ENCODE measurements at places on chromosomes 11 and 22.

DNA sequence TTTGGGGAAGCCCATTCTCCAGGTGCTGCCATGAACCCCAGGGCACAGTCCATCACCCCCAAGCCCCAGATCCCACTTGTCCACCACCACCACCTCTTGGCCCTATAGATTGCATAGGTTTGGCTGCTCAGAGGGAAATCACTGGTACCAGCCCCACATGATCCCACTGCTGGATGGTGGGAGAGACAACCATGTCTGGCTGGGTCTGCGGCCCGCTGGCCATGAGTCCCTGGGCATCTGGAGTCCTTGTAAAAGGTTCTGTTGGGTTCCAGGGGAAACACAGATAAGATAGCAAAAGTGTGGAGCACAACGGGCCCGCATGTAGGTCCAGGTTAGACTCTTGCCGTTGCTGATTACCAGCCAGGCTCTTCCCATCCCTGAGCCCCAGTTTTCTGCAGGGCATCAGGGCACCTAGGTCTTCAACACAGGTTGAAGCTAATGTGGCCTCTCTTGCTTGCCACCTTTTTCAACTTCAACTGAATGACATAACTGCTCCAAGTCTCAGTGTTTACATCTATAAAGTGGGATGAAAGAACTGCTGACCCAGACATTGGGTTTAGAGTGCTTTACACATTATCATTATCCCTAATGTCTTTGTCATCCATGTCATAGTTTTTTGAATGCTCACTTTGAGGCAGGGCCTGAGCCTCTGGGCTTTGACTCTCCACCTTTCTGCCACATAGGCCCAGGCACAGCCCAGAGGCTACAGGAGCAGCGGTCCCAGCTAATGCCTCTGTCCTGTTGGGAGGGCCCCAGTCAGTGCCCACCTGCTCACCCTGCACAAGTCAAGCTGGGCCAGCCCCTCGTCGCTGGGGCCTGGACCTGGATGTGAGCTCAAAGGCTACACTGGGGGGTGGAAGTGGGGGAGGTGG lies 1.0 kb upstream of the TANGO2 start:
- DNase-seq = no peak

DNA sequence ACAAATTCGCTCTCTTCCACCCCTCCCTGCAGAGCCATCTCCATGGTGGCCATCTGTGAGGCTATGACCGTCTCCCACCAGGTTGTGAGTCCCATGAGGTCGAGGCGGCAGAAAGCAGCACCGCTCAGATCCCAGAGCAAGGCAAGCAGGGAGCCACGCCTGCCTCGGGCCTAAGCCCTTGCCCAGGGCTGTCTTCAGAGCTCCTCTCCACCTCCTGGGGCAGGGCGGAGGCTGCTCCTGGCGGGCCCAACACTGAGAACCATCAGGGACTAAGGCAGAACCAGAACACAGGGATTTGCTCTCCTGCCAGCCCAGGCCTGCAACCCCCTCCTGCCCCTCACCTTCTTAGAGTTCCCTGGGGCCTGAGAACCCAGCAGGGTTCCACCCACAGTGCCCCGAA lies 80.9 kb upstream of the WNT11 start:
- DNase-seq = no peak

DNA sequence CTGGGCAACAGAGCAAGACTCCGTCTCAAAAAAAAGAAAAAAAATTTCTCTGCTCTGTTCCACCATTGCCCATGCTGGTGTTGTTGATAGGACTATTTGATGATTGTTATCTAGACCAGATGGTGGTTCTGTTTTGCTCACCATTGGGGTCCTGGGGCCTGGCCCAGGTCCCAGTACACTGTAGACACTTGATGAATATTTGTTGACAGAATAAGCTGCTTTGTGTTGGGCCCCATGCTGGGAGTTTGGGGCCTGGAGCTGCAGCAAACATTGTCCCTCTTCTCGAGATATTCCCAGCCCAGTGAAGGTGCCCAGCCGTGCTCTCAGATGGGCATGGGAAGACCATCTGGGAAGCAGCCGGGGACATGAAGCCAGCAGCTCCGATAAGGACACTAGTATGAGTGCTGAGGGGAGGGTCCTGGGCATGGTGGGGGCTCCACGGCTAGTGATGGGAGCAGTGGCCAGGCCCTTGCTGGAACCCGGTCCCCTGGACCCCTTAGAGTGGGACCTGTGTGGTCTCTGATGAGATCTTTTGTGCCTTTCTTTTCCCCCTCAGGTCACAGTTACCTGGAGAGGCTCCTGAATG lies 13.6 kb downstream of the INCENP start:
- DNase-seq = no peak

DNA sequence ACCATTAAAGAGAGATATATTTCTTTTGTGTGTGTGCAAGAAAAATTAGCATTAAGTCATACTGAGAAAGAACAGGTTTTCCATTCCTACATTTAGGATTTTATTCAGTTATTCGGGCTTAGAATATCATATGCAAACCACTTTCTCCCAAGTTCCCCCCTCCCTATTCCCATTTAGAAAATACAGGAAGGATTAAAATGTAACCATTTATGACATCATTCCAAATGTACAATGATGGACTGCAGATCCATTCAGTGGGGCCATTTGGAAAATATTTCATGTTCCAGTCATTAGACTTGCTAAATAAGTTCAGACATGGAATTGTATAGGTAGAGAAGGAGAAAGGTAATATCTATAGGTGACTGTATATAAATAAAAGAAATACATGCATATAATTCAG lies 228.6 kb upstream of the MPPED2 start:
- DNase-seq = no peak

DNA sequence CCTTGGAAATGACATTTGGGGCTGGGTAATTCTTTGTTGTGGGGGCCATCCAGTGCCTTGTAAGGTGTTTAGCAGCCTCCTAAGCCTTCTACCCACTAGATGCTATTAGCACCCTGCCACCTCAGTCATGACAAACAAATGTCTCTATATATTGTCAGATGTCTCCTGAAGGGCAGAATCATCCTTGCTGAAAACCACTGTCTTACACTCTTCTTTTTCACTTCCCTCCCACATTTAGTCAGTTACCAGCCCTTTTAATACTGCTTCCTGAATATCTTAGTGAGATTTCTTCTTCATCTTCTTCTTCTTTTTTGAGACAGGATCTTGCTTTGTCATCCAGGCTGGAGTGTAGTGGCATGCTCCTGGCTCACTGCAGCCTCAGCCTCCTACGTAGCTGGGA lies 33.1 kb downstream of the TNRC6B start:
- DNase-seq = no peak

GRCh38 chr11:65811764-65812475 lies 21.8 kb upstream of the SNX32 start:
- no peak for DNase-seq

GRCh38 chr11:130163346-130164220 lies 4.0 kb downstream of the ST14 start:
- peak; percentile 42 for DNase-seq

- no peak for DNase-seq
Measured at GRCh38 chr11:71364176-71364671, 84.0 kb downstream of the DHCR7 start.

- DNase-seq = no peak
Measured at GRCh38 chr22:44225812-44226211, 45.1 kb downstream of the PARVG start.

DNA sequence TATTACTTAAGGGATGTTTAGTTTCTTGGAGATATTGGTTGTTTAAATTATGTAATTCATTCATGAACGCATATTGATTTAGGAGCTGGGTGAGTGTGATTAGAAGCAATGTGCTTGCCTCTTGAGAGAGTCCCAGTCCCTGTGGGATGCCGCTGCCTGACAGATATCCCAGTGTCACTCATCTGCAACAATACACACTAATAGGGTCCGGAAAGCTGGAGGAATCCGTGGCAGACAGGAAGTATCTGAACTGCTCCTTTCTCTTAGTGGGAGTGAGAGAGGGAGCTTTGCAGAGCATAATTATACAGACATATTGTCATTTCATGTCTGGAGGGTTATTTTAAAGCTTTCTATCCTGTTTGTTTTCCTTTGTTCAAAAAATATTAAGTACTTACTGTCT lies 17.4 kb downstream of the AMOTL1 start:
- DNase-seq = no peak

DNA sequence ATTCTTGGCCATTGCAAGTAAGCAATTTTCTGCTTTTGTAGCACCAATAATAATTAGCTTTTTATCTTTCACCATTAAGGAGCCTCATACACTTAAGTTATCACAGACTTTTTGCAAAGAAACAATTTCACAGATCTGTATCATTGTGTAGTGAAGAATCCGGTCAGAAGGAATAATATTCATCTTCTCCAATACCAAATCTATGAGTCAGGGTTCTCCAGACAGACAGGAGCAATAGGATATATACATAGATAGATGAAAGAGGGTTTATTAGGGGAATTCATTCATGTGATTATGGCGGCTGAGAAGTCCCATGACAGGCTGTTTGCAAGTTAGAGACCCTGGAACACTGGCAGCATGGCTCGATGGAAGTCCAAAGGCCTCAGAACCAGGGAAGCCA lies 82.9 kb upstream of the UBASH3B start:
- no peak for DNase-seq

GRCh38 chr11:11463405-11463804 lies 110.4 kb upstream of the CSNK2A3 start:
- no peak for DNase-seq

GRCh38 chr11:130737041-130737830 lies 179.0 kb downstream of the SNX19 start:
- DNase-seq = no peak

- DNase-seq = peak; percentile 41
Measured at GRCh38 chr11:71086687-71087258, 165.6 kb downstream of the SHANK2 start.

DNA sequence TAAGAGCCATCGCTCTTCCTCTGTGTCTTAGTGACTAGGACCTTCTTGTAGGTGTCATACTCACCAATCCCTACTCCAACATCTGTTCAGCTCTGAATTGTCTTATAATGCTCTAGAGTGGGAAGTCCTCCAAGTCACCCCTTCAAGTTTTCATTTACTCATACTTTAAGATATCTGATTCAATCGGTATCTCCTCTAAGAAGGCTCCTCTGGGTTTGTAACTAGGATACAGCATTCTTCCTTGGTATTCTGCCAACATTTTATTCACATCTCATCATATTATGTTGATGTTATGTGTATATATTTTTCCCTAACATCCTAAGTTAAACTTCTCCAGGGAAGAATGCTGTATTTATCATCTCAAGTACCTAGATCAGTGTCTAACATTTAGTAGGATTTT lies 662.1 kb downstream of the NTM start:
- DNase-seq = no peak

DNA sequence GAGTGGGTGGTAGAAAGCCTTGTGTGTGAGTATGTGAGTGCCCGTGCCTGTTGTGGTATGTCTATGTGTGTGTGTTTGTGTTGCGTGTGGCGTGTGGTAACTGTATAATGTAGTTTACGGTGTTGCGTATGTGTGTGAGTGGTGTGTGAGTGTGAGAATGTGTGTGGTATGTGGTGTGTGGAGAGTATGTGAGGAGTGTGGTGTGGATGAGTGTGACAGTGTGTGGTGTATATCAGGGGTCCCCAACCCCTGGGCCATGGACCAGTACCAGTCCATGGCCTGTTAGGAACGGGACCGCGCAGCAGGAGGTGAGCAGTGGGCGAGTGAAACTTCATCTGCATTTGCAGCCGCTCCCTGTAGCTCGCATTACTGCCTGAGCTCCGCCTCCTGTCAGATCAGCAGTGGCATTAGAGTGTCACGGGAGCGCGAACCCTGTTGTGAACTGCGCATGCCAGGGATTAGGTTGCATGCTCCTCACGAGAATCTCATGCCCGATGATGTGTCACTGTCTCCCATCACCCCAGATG lies 5.7 kb downstream of the UPK3A start:
- no peak for DNase-seq

GRCh38 chr22:21845558-21846453 lies 21.6 kb downstream of the MAPK1 start:
- DNase-seq = no peak

DNA sequence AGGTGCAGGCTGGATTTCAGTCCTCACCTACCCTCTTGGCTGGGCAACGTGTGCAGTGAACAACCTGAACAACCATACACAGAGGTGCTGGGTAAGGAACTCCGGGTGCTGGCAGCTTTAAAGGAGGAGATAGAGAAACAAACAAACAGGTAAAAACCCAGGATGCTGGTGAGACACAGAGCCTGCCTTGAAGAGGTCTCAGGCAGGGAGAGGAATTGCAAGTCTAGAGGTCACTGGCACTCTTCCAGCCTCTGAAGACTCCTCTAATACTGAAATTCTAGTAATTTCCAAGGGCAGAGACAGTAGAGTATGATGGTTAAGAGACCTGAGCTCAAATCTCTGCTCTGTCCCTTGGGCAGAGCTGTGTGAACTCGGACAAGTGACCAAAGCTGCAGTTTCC lies 192.5 kb downstream of the CEP164 start:
- no peak for DNase-seq

DNA sequence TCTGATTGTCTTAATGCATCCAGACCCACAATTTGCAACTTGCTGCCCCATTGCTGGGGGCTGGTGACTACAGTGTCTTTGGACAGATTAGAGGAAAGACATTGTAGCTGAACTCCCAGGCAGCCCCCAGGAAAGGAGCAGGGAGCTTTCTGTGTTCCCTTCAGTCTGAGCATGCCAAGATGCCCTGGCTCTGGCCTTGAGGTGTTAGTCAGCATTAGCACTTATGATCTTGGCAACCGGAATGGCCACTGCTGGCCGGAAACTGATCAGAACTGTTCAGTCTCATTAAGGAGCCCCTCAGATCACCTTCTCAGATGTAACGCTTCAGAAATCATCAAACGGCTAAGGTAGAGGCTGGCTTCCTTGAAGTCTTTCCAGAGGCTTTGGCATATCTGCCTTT lies 195.2 kb downstream of the NAV2 start:
- DNase-seq = peak; percentile 68

GRCh38 chr22:35350539-35351503 lies 30.1 kb upstream of the HMOX1 start:
- DNase-seq = peak; percentile 96

- DNase-seq = no peak
Measured at GRCh38 chr11:69427337-69427736, 54.1 kb upstream of the LINC01488 start.

- DNase-seq = peak; percentile 35
Measured at GRCh38 chr11:501683-502287, 5.3 kb downstream of the RNH1 start.

GRCh38 chr22:27466778-27467438 lies 334.6 kb downstream of the MN1 start:
- no peak for DNase-seq

DNA sequence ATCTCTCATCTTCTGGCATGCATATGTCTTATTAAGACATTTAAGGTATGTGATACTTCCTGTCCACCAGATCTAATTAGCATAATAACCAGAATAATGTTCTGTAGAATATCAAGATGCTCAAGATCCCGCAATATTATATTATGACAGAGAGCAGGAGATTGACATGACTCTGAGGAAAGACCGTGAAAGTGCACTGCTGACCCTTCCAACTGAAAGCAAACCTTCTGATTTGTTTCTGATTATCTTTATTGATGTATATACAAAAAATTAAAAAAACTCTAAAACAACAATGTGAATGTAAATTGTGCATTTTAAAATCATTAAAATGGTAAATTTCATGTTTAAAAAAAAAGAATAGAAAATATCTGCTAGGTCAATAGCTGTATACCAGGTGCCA lies 184.4 kb upstream of the TMEM45B start:
- no peak for DNase-seq

- no peak for DNase-seq
Measured at GRCh38 chr11:23569134-23569533, 708.9 kb upstream of the CCDC179 start.

GRCh38 chr11:71432761-71433647 lies 15.2 kb downstream of the DHCR7 start:
- no peak for DNase-seq

GRCh38 chr11:11978792-11979487 lies 29.5 kb downstream of the DKK3 start:
- DNase-seq = no peak

GRCh38 chr11:60957188-60957587 lies 5.2 kb upstream of the SLC15A3 start:
- no peak for DNase-seq

All from adrenal gland (tissue), 19 donors.